CD8-positive, alpha-beta T cell (primary cell): ENCODE measurements at places on chromosomes 7 and 10. TPM values are rescaled to one million over a fixed set of nuclear protein-coding genes. Genes with fewer than 3 reads are reported as not detected.

ENTPD1 gene
- total RNA-seq = 0.84 TPM

HMX2 gene
- not detected for total RNA-seq

NXPH1 gene
- not detected for total RNA-seq

GPNMB gene
- not detected for total RNA-seq

PLOD3 gene
- total RNA-seq = 6.6 TPM

TCERG1L gene
- 0.16 TPM for total RNA-seq
